Smooth muscle cell of the umbilical artery (primary cell): ENCODE measurements at places on chromosomes 13 and 19. TPM values are rescaled to one million over a fixed set of nuclear protein-coding genes. Genes with fewer than 3 reads are reported as not detected.

ZNF560 gene
- 1.5 and 5.8 TPM in 2 replicates for total RNA-seq

ZNF77 gene
- 4.2 and 5.0 TPM in 2 replicates for total RNA-seq

PCDH9 gene
- total RNA-seq, result 2.6 and 3.6 TPM in 2 replicates

SH2D3A gene
- not detected in 2 replicates for total RNA-seq

PEAK3 gene
- not detected in 2 replicates for total RNA-seq

FDX2 gene
- total RNA-seq, result 16.3 and 16.8 TPM in 2 replicates

SLC44A2 gene
- total RNA-seq, result 42.5 and 59.3 TPM in 2 replicates

ZNF491 gene
- 4.4 and 5.3 TPM in 2 replicates for total RNA-seq

COX6B2 gene
- total RNA-seq, result 0.09 TPM in 1 of 2 replicates, not detected in the other

PSG6 gene
- not detected in 2 replicates for total RNA-seq

KMT5C gene
- 9.5 and 9.8 TPM in 2 replicates for total RNA-seq

IGSF23 gene
- total RNA-seq, result not detected in 2 replicates

ZNF607 gene
- 5.8 and 5.9 TPM in 2 replicates for total RNA-seq

CBLC gene
- total RNA-seq, result not detected in 2 replicates
